Urothelium cell line (cell line): ENCODE measurements at places on chromosomes 5 and 9.

GRCh38 chr9:545480-545879, 296.0 kb upstream of the DMRT1 start:
- DNase-seq = no peak

GRCh38 chr9:120846906-120847305, 4.2 kb upstream of the PSMD5 start:
- no peak for DNase-seq

GRCh38 chr5:89983216-89983615, 426.3 kb downstream of the CETN3 start:
- no peak for DNase-seq

DNA sequence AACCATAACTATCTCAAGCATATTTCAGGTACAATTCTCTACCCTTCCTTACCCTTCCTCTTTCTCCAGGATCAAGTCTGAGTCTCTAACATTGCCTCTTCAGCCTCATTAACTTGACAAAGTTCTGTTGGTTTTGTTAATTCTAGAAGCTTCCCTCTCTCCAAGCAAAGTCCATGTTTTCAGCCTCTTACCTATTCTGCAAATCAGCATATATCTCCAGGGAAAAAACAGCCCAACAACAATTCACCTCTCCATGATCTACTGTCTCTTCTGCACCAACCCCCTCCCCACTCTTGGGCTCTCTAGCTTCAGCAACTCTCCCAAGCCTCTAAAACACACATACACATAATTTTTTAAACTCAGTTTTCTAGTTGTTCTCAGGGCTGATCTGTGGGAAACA, 72.2 kb downstream of the LIX1 start:
- DNase-seq = no peak

DNA sequence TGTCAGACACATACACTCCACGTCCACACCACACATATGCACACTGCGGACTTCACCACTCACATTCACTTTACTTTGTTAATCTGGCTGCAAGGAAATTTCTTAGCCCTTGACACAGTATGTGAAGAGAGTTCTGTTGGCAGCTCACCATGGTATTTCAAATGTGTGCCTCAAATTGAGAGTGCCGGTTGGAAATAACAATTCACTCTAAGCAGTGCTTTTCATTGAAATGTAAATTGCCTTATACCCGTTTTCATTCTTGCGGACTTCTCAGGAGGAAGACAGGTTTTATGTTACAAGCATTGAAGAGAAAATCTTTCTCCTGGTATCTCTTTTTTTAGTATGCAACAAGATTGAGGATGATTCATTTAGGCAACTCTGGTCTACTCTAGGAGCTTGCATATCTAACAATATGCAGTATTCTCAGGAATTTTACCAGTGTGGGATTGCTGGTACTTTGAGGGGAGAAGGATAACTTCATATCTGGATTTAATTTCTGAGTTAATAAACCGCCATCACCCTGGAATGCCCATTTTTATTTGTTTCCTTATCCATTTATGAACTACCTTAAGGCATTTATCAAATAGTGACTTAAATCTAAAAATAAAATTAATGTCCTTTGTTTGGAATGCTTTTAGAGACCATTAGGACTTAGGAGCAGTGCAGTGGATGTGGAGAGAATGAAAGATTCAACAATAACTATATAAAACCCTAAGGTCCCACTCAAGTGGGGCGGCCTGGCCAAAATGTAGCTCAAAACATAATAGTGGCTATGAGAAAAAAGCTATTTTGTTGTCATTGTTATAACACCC, 87.0 kb downstream of the IQGAP2 start:
- no peak for DNase-seq

GRCh38 chr5:65834306-65834705, 92.1 kb upstream of the ERBIN start:
- no peak for DNase-seq

- DNase-seq = no peak
Measured at GRCh38 chr5:79349047-79349446, 113.1 kb downstream of the JMY start.

- DNase-seq = no peak
Measured at GRCh38 chr5:142911775-142912174, 141.6 kb downstream of the ARHGAP26 start.

GRCh38 chr9:10055886-10056395, 556.9 kb downstream of the PTPRD start:
- no peak for DNase-seq

- DNase-seq = no peak
Measured at GRCh38 chr9:6708732-6709131, 49.0 kb upstream of the KDM4C start.

GRCh38 chr5:125049721-125050702, 303.6 kb upstream of the ZNF608 start:
- no peak for DNase-seq

GRCh38 chr5:125576822-125577221, 830.4 kb upstream of the ZNF608 start:
- no peak for DNase-seq

- no peak for DNase-seq
Measured at GRCh38 chr5:171957591-171958251, 48.7 kb downstream of the FBXW11 start.

DNA sequence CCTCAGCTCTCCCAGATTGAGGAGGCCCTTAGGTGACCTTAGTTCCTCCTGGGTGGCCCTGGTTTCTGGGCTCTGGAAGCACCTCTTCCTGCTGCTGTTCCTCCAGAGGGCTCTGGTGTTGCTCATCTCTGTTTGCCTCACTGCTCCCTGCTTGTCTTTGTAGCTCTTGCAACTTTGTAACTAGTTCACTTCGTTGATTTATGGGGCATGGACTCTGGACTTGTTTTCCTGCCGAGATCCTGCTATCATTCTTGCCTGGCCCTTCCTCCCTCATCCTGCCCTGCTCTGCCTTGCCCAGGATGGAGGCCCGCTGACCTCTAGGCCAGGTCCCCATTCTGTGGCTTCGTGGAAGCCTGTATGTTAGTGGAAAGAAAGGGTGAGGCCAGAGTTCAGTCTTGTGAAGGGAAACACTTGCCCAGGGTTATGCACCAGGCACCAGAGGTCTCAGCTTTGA, 169.3 kb downstream of the MACROH2A1 start:
- no peak for DNase-seq

DNA sequence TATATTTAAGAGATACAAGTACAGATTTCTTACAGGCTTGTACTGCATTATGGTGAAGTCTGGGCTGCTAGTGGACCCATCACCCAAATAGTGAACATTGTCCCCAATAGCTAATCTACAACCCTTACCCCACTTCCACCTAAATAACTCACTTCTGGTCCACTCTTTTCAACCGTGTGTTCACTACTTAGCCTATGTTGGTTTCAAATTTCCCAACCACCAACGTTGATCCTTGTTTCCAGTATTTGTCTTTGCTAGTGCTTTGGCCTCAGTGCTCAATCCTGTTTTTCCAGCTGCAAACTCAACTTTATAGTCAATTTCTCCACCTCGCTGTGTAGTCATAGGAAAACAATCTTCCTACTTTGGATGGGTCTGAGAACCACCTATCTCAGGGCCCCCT, 45.3 kb upstream of the TTC39B start:
- DNase-seq = no peak

- no peak for DNase-seq
Measured at GRCh38 chr5:119745976-119746375, 116.6 kb downstream of the FAM170A start.

DNA sequence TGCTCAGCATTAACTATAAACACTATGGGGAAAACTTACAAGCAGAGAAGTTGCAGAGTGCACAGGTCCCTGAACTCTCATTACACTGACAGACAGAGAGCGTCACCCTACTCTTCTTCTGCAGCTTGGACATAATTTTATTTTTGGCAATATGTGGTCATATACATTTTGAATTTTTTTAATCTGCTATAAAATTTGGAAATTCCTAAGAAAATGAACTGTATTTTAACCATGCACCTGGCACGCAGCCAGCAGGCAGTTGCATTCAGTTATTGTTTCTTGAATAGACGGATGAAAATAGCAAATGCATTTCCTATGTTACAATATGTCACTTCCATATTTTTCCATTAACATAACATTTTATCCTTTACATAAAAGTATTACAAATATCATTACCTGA, 100.2 kb downstream of the SLC25A46 start:
- no peak for DNase-seq

GRCh38 chr5:71836559-71837112, 117.6 kb downstream of the CARTPT start:
- no peak for DNase-seq

GRCh38 chr5:131316822-131317221, 53.0 kb downstream of the CDC42SE2 start:
- no peak for DNase-seq

GRCh38 chr5:126988021-126988569, 42.3 kb downstream of the MARCHF3 start:
- DNase-seq = no peak

DNA sequence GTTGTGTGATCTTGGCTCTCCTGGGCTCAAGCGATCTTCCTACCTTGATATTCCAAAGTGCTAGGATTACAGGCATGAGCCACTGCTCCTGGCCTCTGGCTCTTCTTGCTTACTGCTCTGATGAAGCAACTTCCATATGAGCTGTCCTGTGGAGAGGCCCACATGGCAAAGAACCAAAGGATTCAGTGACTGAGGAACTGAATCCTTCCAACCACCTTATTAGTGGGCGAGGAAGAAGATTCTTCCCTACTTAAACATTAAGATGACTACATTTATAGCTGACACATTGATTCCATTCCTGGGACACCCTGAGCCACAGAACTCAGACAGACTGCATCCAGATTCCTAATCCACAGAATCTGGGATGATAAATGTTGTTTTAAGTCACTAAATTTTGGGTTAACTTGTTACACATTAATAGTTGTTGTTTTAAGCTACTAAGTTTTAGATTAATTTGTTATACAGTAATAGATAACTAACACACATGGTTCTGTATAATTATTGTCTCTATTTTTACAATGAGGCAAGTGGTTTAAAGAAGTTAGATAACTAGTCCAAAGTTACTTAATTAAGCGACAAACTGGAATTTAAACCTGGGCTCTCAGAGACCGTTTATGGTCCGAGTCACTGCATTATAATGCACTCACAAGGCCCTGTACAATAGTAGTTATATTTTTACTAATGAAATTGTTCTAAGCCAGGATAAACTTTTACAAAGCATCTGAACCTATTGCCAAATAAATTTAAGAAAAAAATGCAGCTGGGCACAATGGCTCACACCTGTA, 16.7 kb upstream of the SLCO4C1 start:
- DNase-seq = no peak

DNA sequence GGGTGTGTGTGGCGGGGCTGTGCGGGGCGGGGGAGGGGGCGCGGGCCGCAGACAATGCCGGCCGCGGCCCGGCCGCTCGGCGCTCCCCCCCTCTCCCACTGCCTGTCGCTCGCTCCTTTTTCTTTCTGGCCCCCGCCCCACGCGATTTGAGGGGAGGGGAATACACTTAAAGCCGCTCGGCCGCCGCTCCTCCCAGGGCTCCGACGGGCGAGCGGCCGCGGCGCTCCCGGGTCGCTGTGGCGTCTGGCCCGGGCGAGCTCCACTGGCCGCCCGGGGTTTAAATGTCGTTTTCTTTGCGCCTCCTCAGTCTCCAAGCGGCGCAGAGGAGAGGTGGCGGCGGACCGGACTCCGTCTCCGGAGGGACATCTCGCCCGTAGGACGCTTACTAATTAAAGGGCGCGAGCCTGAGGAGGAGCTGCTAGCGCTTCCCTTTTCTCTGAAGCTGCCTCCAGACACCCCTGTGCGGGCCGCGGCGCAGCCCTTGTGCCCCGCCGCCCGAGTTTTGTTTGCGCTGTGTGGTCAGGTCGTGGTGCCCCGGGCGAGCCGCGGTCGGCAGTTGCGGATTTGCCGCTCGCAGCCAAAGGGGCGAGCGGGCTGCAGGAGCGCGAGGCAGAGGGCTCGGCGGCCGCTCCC, 1.4 kb downstream of the ZSWIM6 start:
- peak; percentile 26 for DNase-seq

GRCh38 chr5:44002381-44002901, 386.8 kb downstream of the FGF10 start:
- peak; percentile 57 for DNase-seq

- no peak for DNase-seq
Measured at GRCh38 chr5:176545737-176546509, 3.2 kb upstream of the CDHR2 start.

- no peak for DNase-seq
Measured at GRCh38 chr9:113205861-113206260, 15.2 kb downstream of the FKBP15 start.

- no peak for DNase-seq
Measured at GRCh38 chr9:123739387-123739786, 190.5 kb downstream of the DENND1A start.

DNA sequence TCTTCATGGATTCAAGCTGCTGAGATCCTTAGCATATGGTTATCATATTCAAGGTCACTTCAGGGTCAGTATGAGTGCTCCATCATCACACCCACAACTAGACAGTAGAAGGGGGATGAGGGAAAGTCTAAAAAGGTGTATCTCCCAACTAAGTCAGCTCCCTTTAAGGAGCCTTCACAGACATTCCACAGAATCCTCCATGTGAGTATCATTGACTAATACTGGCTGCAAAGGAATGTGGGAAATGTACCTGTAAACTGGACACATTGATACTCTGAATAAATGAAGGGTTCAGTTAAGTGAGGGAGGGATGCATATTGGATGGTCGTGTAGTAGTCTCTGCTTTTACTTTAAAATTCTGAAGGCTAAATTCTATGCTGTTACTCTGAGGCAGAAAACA, 330.7 kb downstream of the LRRC70 start:
- no peak for DNase-seq

- DNase-seq = no peak
Measured at GRCh38 chr5:142353071-142353472, 28.3 kb upstream of the SPRY4 start.

DNA sequence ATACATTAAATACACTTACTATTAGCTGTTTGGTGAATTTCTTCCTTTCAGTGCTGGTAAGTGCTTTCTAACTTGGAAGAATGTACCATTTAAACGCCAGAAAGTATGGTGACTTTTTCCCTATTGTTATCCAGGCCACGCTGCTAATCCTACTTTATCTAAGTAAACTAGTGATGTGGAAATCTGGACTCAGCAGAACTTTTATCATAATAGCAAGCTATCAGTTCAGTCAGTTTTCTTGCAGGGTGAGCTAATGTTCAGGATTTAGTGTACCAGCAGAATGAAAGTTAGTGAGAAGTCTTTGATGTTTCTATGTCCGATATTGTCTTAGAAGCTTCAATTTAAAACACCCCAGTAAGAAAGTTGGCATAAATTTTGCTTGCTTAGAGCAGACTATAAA, 72.2 kb downstream of the HSD17B4 start:
- no peak for DNase-seq

DNA sequence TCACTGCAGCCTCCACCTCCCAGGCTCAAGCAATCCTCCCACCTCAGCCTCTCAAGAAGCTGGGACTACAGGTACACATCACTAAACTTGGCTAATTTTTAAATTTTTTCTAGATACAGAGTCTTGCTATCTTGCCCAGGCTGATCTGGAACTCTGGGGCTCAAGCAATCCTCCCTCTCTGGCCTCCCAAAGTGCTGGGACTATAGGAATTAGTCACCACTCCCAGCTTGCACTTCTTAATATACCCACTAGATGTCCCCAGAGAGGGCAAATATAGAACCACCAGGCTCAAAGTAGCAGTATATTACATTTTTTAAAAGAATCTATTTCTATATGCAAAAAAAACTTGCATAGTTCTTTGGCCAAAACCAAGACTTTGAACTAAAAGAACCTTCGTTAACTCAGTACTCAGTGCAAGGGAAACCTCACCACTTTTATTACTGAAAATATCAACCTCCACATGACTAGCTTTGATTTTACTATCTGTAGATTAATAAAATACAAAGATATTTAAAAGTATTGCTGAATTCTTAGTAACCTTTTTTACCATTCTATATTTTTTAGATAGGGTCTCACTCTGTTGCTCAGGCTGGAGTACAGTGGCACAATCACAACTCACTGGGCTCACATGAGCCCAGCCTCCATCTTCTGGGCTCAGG, 25.8 kb upstream of the HSD17B3 start:
- peak; percentile 49 for DNase-seq
